ENCODE measurements at places on chromosomes 3 and 15.

- peaks cover 39% of the 10 kb centered on the region for H3K4me1 ChIP-seq
- no peaks in the 10 kb centered on the region for H3K27me3 ChIP-seq
- H3K4me3 ChIP-seq = peak overlapping the region; percentile 90
- DNase-seq = peak; percentile 5
- H3K36me3 ChIP-seq = peaks cover 17% of the 10 kb centered on the region
Observed at GRCh38 chr15:90716317-90716975, 700 bp upstream of the BLM start.

DNA sequence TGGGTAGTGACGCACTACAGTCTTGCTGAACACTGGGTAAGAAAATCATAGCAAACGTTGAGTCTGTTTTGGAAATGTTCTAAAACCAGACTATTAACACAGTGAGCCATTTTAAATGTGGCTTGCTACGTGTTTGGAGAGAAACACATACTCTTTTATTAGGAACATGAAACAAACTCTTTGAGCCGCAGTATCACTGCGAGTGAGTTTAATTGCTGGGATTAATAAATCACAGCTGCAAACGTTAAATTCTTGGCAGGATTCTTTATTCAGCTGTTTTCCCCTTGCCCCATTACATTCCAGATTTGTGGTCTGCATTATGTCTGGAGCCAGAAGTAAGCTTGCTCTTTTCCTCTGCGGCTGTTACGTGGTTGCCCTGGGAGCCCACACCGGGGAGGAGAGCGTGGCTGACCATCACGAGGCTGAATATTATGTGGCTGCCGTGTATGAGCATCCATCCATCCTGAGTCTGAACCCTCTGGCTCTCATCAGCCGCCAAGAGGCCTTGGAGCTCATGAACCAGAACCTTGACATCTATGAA is 33.6 kb downstream of the BTD start:
- H3K27me3 ChIP-seq = no peaks in the 10 kb centered on the region
- H3K27ac ChIP-seq = peak overlapping the region; percentile 20
- H3K36me3 ChIP-seq = peaks cover 2% of the 10 kb centered on the region
- no peak for DNase-seq

GRCh38 chr3:58635371-58636285 is 30.9 kb downstream of the FAM3D start:
- peaks cover 1% of the 10 kb centered on the region for H3K4me1 ChIP-seq
- no peaks in the 10 kb centered on the region for H3K36me3 ChIP-seq
- H3K27ac ChIP-seq = no peak overlapping the region
- H3K4me3 ChIP-seq = no peak overlapping the region

- H3K4me1 ChIP-seq = peaks cover 42% of the 10 kb centered on the region
- DNase-seq = no peak
- peaks cover 14% of the 10 kb centered on the region for H3K36me3 ChIP-seq
- no peak overlapping the region for H3K27ac ChIP-seq
Observed at GRCh38 chr3:108051005-108051404, 39.8 kb downstream of the CD47 start.

DNA sequence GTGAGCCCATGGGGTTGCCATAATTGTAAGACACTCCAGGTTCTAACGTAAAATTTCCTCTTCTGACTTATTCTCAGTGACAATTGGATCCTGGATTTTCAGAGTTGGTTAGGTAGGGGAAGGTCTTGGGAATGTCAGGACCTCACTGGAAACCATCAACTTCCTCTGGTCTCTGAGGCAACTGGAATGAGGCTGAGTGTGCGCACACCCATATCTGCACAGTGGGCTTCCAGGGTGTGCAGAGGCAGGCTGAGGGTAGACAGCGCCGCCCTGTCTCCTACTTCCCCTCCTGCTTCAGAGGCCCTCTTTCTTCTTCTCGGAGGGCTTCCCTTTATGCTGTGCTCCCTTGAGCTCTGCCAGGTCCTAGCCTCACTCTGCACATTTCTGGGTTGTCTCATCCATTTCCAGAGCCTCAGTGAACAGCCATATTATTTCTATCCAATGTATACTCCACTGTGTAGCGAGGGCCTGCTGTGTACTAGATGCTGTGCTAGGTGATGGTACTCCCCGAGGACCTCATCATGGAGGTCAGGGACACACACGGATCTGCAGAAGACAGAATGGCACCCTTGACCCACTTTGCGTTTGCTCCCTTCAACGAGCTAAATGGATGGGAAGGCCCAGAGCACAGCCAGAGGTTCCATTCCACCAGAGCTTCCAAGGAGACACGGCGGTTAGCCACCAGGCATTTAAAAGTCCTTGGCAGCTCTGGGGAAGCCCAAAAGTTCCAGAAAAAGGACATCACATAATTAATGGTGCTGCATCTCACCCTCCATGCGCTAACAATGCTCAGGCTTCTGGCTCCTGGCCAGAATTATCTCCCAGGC is 18.3 kb downstream of the ACAA1 start:
- H3K4me3 ChIP-seq = no peak overlapping the region
- H3K4me1 ChIP-seq = peaks cover 6% of the 10 kb centered on the region
- no peak overlapping the region for H3K27ac ChIP-seq
- peaks cover 7% of the 10 kb centered on the region for H3K36me3 ChIP-seq
- no peaks in the 10 kb centered on the region for H3K27me3 ChIP-seq

Measured in activated T-cell treated with anti-CD3 and anti-CD28 coated beads, Interleukin-2, amount 50 U/mL, for 72 hours (primary cell).